AG09319 (cell line): ENCODE measurements at places on chromosomes 3 and 15.

DNA sequence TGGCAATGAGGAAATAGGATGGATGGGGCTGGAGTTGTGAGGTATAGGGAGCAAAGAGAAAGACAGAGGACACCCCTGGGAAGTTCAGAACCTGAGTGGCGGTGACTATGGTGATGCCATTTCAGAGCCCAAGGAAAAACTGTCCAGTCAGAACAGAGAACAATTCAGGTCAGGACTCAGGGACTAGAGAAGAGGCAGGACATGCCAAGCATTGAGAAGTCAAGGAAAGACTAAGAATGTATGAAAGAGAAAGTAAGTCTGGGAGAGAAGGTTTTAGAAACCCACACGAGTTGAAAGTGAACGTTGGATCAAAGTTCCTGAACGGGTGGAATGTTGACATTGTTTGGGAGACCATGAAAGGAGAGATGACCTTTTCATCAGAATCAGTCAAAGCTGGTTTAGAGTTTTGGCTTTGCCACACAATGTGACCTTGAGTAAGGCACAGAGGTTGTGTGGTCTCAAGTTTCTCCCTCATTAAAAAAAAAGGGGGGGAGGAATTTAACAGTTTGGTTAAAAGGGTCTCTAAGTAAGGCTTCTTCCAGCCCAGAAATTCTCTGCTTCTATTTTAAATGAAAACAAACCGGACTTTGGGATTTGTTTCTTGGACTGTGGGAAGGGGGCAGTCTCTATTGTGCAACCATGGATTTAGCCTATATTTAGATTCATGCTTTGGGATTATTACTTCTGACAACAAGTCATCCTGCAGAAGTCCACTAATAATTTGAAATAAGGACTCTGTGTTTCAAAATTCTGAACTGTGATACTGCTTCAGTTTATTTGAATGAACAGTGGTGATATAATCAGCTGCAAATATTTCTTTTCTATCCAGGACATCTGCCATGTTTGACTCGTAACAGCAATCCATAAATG is 315.9 kb upstream of the TBL1XR1 start:
- peak; percentile 65 for DNase-seq

DNA sequence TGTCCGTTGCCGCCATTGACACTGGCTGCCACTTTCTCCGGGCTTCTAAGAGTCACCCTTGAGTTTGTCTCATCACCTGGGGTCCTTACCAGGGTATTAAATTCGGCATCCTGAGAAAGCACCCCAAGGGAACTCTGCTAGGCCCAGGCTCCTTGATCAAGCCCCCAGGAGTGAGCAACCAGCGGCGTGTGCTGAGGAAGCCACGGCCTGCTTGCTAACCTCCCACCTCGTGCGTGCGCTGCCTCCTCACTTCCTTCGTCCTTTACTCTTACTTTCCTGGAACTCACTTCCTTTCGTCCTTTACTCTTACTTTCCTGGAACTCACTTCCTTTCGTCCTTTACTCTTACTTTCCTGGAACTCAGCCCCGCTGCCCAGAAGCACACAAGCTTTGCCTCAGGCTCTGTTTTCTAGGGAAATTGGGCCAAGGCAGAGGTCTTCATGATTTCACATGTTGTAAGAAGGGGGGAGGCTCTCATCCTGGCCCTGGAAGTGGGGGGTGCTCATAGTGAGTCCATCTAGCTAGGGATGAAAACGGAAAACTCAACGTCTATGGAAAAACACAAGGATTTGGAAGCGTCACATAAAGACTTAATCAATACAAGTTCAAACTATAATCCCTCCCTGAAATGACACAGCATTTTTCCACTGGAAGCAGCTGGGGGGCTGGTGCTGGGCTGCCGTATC is 36.7 kb upstream of the BDH1 start:
- no peak for DNase-seq

GRCh38 chr15:47507221-47507985 is 209.9 kb upstream of the SEMA6D start:
- DNase-seq: no peak

DNA sequence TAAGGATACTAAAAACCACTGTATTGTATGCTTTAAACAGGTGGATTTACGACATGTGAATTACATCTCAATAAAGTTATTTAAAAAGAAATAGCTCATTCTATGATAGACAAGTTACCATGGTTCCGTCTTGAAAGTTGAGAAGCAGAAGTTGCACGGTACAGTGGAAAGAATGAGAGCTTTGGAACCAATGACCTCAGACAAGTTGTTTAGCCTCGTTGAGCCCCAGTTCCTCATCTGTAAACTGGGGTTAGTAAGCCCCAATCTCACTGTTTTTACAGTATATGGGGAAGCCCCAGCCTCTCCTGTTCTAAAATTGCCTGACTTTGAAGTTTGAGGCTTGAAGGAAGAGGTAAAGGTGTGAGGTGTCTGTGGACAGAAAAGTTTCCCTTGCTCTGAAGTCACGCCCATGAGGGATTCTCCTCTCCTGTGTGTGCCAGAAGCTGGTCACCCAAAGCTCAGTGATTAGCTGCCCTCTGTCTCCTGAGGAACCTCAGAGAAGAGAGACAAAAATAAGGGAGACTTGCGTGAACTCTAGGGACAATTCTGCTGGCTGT is 10.0 kb downstream of the CRYGS start:
- no peak for DNase-seq

DNA sequence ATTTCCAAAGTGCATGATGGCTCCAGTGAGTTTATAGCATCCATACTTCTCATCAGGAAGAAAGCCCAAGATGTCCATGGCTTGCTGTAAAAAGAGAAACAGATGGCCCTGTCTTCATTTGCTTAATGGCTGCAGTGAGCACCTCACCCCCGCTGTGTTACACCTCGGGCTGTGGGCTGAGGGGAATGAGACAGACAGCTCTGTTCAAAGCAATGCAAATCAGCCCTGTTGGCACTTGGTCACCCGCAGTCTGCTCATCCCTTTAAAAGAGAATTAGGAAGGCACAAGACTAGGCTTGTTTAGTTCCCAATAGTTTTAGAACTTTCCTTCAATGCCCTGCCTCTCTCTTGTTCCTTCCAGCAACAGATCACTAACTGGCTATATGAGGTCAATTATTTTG is 25.2 kb downstream of the MYH15 start:
- no peak for DNase-seq

GRCh38 chr3:36065321-36065720 is 315.0 kb upstream of the STAC start:
- no peak for DNase-seq

DNA sequence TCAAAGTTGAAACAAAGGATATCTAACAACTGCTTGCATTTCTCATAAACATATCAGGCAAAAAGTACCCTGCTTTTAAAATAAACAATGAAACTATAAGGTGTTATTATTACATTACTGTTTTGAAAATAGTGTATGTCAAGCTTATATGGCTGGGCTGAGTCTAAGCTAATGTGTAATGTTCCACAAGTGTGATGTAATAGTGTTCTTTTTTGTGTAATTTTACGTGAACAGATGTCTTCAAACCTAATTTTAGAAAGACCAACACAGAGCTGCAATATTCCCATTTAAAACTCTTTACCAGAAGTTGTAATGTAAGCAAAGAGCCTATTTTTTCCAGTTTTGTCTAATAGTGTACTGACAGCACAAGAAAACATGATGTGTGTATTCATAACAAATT is 34.0 kb downstream of the MINDY2 start:
- DNase-seq: no peak

- no peak for DNase-seq
Observed at GRCh38 chr3:21544076-21544462, 206.9 kb downstream of the ZNF385D start.

DNA sequence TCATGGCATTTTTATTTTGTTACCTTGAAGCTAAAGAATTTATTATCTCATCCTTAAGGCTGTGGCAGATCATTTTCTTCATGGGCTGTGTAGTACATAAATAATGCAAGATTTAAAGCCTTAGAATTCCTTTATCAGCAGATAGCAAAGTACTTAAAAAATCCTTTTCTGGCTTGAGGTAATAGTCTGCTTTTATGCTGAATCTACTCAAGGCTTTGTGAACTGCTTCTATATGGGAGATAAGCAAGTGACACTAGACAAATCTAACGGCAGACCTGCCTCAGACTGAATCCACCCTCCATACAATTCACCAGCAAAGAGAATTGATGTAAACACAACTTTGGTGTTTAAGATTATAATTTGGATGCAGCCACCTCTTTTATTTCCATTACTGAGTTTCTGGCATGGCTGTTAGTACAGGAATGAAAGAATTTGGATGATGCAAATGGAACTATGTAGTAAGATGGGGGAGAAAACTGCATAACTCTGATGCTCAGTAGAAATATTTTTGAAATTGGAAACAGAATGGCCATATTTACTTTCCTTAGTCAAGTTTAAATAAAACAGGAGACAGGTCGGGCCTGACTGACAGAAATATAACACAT is 1121.5 kb downstream of the NAALADL2 start:
- DNase-seq: no peak

DNA sequence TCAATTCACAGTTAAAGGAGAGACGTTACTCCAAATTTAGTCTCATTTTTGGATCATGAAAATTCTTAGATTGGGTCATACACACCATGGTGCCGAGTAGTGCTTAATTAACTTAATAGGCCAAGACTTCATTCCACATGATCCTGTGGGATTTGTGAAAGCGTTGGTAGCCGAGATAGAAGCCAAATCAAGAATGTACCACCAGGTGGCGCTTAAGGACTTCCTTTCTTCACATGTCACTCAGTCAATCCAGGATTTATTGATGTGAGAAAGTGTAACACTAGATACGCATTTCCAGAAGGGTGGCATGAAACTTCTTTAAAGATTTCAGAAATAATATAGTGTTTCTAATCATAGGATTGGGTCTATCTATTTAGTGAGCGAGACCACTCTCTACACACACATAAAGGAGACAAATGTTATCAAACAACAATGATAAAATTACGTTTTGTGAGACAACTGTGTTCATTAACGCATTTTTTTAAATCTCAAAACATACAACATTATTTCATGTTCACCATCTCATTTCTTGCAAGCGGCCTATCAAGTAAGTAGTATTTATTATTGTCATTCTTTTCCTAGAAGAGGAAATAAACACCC is 436.1 kb downstream of the CHL1 start:
- no peak for DNase-seq

- DNase-seq: no peak
Observed at GRCh38 chr3:112650482-112650881, 9.5 kb upstream of the CCDC80 start.

- no peak for DNase-seq
Observed at GRCh38 chr3:178381555-178381954, 154.7 kb upstream of the KCNMB2 start.

- DNase-seq: no peak
Observed at GRCh38 chr3:193805448-193805847, 212.4 kb downstream of the OPA1 start.

DNA sequence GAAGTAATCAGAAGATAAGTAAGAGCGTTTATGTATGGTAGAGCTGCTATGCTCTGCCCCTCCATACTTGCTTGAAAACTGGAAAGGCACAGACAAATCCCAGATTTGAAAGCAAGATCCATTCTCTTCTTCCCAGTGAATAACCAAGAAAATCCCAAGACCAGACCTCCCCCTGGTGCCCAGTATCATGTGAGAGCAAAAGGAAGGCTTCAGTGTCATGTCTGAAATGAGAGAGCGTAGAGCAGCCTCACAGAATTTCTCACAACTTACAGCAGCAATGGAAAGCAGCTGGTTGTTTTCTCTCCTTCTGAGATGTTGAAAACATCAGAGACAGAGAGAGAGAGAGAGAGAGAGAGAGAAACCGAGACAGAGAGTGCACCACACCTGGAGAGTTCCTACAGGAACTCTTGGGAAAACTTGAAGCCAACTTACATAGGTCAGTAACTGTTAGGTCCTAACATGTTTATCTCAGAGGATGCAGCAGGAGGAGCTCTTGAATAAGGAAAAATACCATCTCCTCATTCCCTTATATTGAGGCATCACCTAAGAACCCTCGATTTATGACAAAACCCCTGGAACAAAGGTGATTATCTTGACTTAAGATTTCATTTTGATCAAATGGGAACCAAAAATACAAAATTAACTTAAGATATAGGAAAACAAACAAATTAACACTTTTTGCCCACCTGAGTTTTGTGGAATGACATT is 273.3 kb downstream of the NSUN3 start:
- DNase-seq: peak; percentile 1

- DNase-seq: no peak
Observed at GRCh38 chr3:12991481-12991837, 81.8 kb downstream of the IQSEC1 start.

GRCh38 chr3:57059411-57059810 is 1.1 kb upstream of the SPATA12 start:
- DNase-seq: no peak

GRCh38 chr15:57312318-57313133 is 63.8 kb upstream of the CGNL1 start:
- DNase-seq: no peak

DNA sequence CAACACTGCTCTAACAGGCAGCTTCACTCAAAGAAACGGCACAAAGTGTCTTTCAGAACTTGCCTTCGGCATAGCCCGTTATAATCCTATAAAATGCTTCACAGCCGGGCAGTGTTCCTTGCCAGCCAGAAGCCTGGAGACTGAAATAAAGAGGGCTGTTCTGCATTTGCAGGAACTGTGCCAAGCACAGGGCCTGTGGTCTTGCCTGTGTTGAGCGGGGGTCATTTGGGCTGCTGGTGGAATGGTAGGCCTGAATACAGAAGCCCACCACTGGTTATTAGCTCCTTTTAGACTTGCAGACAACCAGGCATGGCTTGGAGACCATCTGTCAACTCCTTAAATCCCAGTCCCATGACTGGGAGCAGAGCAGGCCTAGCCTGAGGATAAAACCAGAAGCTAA is 4.7 kb upstream of the ARHGEF3 start:
- DNase-seq: no peak

- DNase-seq: no peak
Observed at GRCh38 chr3:3927965-3928364, 128.7 kb downstream of the LRRN1 start.

DNA sequence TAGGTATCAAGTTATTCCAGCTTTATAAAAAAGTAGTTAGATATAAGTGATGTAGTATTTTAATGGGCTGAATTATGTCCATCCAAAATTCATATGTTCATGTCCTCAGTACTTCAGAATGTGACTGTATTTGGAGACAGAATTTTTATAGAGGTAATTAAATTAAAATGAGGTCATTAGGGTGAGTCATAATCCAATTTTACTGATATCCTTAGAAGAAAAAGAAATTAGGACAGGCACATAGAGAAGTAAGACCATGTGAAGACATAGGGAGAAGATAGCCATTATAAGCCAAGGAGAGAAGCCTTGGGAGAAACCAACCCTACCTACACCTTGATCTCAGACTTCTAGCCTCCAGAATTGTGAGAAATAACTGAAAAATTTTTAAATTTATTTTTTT is 30.3 kb downstream of the RAP2B start:
- DNase-seq: no peak

DNA sequence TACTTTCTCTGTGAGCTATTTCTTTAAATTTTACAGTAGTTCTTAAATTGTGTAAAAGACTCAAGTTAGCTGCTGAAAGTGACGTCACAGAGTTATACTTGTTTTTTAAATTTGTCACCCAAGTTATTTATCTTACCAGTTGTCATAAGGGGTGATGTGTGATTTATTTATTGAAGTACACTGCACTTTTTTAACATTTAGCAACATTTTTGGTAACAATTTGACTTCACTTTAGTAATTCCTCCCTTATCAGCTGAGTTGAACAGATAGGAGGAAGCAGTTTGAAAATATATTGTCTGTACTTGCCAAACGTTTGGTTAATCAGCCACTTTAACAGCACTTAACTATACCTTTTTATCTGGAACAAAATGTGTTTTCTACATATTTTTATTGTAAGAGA is 3.8 kb downstream of the STT3B start:
- DNase-seq: no peak

GRCh38 chr3:16411441-16411840 is 102.1 kb downstream of the RFTN1 start:
- no peak for DNase-seq

- DNase-seq: peak; percentile 81
Observed at GRCh38 chr3:52428151-52429005, 16.5 kb downstream of the SEMA3G start.
